Activated CD4-positive, alpha-beta T cell treated with anti-CD3 and anti-CD28 coated beads, Interleukin-2, amount 10 ng/mL, durations not matched to agents 24 days and 14 days (primary cell): ENCODE measurements at places on chromosomes 6 and 20. TPM values are rescaled to one million over a fixed set of nuclear protein-coding genes. Genes with fewer than 3 reads are reported as not detected.
A peak's percentile ranks its signal among the peaks of the same experiment; 100 is the strongest.

The COL9A3 gene
- total RNA-seq: 0.47 TPM in 1 of 2 replicates, not detected in the other

GRCh38 chr6:98847416-98847778, 13.0 kb downstream of the POU3F2 start:
- DNase-seq: no peak

- no peak for DNase-seq
Observed at GRCh38 chr6:3407840-3408239, 49.0 kb downstream of the SLC22A23 start.

The RIPPLY2 gene
- not detected in 2 replicates for total RNA-seq

DNA sequence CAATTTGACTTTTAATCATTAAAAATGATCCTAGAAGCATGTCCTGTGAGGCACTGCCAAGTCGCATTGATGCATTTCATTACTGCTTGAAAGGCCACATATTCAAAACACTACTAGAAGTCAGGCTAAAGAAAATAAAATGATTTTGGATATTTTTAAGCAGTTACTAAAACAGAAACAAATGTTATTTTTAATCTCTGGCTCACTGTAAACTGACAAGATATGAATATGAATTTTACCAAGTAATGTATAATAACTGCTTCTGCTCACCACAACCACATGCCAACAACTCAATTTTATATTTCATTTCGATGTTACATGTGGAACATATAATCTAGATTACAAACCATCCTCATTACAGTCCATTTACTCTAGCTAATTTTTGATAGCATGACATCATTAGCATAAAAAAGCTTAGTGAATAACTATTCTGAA, 90.6 kb downstream of the ATXN1 start:
- DNase-seq: no peak

GRCh38 chr6:23106951-23107350, 537.6 kb downstream of the HDGFL1 start:
- no peak for DNase-seq

The RHAG gene
- total RNA-seq: not detected in 2 replicates

- peak; percentile 93 for DNase-seq
Observed at GRCh38 chr20:63520934-63521601, 503 bp downstream of the PPDPF start.

GRCh38 chr6:93419304-93420162, at the start of gene EPHA7:
Gene EPHA7, minus strand, starts transcription at chr6:93419559. Its CDS starts 218 bp downstream, at chr6:93419341.
- peak; percentile 82 for DNase-seq
